ENCODE measurements at places on chromosomes 7 and 10.
A peak's percentile ranks its signal among the peaks of the same experiment; 100 is the strongest.

DNA sequence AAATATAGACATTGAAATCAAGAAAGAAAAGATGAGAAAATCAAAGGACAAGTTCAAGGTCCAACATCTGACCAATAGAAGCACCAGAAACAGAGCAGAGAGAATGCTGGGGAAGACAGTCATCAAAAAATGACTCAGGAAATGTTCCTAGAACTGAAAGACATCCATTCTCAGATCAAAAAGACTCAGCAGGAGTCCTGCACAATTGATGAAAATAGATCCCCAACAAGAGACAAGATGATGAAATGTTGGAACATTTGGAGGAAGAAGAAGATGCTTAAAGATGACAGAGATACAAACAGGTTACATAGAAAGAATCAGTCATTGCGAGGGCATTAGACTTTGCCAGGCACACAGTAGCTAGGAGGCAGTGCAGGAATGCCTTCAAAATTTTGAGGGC lies 30.0 kb upstream of the EIF5AL1 start:
- no peak for DNase-seq

- no peak for DNase-seq
Observed at GRCh38 chr10:132574783-132575319, 37.3 kb downstream of the INPP5A start.

DNA sequence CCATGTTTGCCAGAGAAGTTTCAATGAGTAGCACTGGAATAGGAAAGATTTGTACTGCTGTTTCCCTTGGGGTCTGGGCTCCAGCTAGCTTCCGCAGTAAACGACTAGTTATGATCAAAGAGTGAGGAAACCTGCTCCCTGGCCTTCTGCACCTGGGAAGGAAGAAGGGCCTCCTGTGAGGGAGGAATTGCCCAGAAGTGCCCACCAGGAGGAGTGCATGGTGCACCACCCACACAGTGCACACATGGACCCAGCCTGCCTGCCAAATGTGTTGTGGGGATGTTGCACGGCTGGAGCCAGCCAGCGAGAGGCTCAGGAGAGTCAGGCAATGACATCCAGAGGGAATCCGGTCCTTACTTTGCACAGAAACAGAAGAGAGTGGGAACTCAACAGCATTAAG lies 27.0 kb upstream of the FAM107B start:
- DNase-seq = no peak

- DNase-seq = no peak
Observed at GRCh38 chr10:20372748-20373147, 524.4 kb downstream of the NEBL start.

GRCh38 chr10:100186253-100187212 lies 704 bp upstream of the ERLIN1 start:
- peak; percentile 28 for DNase-seq

- no peak for DNase-seq
Observed at GRCh38 chr10:6342096-6342685, 139.5 kb downstream of the PFKFB3 start.

DNA sequence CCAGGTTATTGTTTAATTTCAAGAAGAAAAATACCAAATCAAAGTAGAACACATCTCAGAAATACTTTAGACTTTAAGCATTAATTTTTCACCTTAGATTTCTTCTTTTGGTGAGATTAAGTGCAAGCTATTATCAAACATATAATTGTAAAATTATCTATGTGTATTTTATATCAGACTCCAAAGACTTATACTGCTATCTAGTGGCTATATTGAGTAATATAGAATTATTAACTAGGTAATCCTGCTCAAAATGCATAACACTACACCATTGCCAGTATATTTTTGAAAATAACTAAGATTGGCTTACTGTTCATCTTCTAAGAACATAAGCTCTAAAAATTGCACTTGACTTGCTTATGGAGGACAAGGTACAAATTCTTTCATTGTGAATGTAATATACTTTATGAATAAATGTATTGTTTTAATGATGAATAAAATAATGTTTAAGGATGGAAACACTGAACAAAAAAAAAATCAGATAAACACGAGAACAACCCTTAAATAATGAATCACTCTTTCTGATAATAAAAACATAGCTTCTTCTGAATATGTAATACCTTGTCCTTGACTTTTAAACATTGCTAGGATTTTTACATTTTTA lies 86.7 kb upstream of the GNAI1 start:
- no peak for DNase-seq

- DNase-seq = peak; percentile 22
Observed at GRCh38 chr10:126387041-126387921, 996 bp downstream of the ADAM12 start.

GRCh38 chr7:77887567-77887966 lies 89.0 kb downstream of the PHTF2 start:
- DNase-seq = no peak

DNA sequence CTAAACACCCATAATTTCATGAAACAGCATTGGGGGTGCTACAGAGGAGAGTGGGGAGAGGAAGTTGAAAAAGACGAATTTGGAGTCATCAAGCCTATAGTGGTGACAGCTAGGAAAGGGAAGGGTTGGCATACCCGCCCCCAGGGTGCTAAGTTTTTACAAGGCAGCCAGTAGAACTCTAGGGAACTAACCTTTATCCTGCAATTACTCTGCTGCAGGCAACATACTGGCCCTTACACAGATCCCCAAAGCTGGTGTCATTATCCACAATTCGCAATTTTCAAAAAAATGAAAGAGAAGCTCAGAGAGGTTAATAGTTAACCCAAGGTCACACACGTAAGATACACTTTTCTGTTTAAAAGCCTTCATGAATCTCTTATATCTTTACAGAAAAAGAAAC lies 14.2 kb upstream of the SLC35B4 start:
- DNase-seq = no peak

- DNase-seq = no peak
Observed at GRCh38 chr7:88480896-88481295, 174.2 kb upstream of the STEAP4 start.

DNA sequence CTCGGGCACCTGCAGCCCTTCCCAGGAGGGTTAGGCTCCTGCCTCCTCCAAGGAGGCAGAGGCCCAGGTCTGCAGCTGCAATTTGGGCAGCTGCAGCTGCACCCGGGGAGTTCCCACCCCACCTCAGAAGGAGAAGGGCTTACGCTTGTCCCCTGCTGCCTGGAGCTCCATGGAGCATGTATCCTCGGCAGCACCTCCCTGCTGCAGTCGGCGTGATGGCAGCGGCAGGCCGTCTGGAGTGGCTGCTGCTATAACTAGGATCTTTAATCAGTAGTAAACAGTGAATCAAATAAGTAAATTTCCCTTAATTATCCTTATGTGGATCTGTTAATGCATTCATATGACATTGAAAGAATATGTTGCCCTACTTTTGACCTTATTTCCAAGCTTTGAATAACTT lies 167.0 kb downstream of the PON1 start:
- DNase-seq = no peak

GRCh38 chr7:47600199-47601118 lies 18.5 kb upstream of the TNS3 start:
- no peak for DNase-seq

DNA sequence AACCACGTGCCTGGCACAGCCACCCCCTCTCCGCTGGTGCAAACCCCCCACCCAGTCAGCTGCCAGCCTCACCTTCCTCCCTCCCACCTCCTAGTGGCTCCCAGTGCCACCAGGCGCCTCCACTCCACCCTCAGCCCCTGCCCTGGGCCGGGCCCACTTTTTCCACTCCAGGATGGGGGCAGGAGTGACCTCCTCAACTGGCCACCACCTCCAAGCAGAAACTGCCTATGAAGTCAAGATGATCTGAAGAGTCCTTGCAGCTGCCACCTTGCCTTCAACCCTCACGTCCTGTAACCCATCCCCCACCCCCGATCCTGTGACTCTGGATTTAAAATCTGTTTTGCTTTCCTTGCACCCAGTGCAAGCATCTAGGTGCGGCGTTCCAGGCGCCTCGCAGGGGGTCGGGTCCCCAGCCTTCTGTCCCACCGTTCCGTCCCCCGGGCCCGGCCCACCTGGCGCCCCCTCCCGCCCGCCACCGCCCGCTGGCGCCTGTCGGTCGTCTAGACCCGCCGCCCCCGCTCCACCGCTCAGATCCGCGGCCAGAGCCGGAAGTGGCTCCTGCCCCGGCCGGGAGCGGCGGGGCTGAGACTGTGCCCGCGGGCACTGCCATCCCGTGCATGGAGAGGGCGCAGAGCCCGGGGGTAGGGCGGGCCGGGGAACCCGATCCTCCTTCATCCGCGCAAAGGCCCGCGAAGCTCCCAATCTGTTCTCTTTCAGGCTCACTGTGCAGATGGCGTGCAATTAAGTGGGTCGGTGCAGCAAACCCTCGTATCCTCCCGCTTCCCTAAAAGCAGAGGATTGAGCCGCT lies 51.2 kb upstream of the GTF2I start:
- DNase-seq = peak; percentile 30

DNA sequence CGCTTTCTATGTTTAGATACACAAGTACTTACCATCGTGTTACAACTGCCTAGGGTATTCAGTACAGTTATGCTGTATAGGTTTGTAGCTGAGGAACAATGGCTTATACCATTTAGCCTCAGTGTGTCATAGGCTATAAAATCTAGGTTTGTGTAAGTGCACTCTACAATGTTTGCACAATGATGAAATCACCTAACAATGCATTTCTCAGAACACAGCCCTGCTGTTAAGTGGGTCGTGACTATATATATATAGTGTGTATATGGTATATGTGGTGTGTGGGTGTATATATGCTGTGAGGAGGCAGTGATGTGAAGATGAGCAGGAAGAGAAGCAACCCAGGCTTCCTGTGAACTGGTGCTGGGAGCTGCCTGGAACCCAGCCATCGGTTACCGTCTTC lies 65.6 kb upstream of the MKI67 start:
- no peak for DNase-seq

DNA sequence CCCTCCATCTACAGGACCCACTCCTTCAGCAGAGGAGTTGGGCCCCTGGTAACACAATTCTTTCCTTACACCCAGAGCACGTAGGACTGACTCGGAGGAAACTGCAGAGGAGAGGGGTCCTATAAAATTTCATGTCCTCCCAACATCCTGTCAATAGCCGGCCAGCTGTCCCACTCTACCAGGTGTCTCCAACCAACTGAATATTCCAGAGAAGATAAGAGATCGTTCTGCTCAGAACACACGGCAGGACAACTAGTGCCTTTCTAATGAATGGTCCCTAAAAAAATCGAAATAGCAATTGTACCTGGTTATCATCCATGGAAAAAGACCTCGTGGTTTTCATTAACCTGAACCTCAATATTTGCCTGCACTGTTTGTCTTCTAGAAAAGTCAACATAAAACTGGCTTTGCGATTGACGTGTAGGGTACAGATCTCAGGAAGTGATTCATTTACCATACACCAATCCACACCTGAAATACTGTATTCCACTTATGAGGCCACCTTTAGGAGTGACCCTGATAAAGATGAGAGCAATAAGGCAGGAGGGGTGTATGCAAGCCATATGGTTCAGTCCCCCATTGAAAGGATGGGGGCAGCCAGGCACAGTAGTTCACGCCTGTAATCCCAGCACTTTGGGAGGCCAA lies 111.7 kb downstream of the PARP12 start:
- DNase-seq = no peak

GRCh38 chr10:16393271-16393858 lies 43.4 kb upstream of the PTER start:
- no peak for DNase-seq

GRCh38 chr7:134710854-134711624 lies 64.4 kb downstream of the BPGM start:
- peak; percentile 27 for DNase-seq

DNA sequence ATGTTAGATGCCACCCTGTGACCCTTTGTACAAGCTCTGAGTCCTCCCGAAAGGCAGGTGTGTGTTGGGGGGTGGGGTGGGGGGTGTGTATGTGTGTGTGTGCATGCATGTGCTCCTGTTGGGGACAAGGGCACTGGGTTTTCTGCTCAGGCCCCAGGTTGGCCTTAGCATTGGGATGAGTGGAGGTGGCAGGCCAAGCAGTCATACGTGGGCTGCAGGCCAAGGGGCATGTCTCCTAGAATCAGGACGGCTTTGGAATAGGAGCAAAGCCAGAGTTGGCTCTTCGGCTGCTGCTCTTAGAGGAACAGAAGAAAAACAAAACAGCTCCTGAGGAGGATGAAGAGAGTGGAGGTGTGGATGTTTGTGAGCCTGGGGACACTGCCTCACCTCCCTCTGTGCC lies 26.0 kb downstream of the HSPA12A start:
- DNase-seq = no peak

- DNase-seq = no peak
Observed at GRCh38 chr7:47756636-47757035, 174.7 kb upstream of the TNS3 start.

DNA sequence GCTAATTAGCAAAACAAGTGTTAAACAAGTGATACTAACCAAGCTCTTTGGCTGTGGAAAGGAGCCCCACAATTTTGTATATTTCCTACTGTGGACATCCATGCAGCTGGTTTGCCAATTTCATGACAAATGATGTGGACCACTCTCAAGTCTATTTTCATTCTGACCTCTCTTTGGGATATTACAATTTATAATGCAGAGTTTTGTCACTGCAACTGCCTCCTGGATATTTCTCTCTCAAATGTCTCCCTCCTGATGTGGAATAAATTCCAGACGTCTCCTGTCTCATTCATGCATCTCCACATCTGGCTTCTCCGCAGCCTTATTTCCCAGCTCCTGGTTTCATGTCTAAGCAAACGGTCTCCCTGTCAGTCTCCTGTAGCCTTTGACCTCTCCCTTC lies 80.6 kb upstream of the RHEB start:
- no peak for DNase-seq

DNA sequence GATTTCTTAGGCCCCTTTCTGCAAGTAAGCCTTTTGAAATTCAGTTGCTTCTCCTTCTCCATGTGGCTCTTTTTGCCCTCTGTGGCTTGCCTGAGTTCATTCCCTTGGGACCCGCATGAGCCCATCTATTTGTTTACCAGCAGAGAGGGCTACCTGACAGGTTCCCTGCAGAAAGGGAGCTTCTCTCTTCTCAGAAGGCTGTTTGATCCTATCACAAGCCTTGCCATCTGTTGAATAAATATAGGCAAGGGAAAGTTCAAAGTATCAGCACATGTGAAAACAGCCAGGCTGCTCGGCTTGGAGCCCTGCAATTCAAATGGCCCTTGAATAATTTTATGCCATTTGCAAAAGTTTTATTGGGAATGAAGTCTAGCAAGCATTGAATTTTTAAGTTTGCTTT lies 720.2 kb upstream of the FZD8 start:
- no peak for DNase-seq

All from stimulated activated CD4-positive, alpha-beta T cell treated with anti-CD3 and anti-CD28 coated beads, Interleukin-12 subunit alpha, Interleukin-12 subunit beta, amount 100 ng/mL, for 48 hours (primary cell).